ENCODE measurements at places on chromosomes 16 and 17. TPM values are rescaled to one million over a fixed set of nuclear protein-coding genes. Genes with fewer than 3 reads are reported as not detected.

Gene MT1E
- 22.1 TPM for total RNA-seq

Gene ABCA6
- total RNA-seq = not detected

Gene MEFV
- not detected for total RNA-seq

Gene CLEC18A
- total RNA-seq = 0.36 TPM

Gene MT1G
- total RNA-seq = 39.0 TPM

Gene SLC5A10
- not detected for total RNA-seq

Gene SOX8
- total RNA-seq = 1.6 TPM

Gene KRT20
- not detected for total RNA-seq

Gene OR4D1
- 0.22 TPM for total RNA-seq

Measured in activated CD8-positive, alpha-beta T cell treated with anti-CD3 and anti-CD28 coated beads for 36 hours (primary cell).